NCI-H2081 treated with DMSO at 0.1 percent for 48 hours (cell line): ENCODE measurements at places on chromosomes 7 and 10.

GRCh38 chr7:135166338-135166990 is 4.0 kb downstream of the CYREN start:
- no peak for DNase-seq

DNA sequence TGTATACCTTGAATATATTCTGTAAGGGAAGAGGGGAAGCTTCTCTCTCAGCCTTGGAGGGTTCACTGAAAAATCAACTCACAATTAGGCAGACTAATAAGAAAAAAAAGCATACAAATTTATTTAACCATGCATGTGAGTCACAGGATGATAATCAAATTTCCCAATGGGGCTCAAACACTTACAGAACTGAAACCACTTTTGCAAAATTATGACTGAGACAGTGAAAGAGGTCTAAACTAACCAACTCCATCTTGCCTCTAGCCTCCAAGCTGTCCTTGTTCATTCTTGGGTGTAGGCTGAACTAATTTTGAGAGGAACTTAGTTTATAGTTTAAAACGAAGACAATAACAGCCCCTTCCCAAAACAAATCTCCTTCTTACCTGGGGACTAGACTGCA is 618.3 kb upstream of the AUTS2 start:
- DNase-seq: no peak

DNA sequence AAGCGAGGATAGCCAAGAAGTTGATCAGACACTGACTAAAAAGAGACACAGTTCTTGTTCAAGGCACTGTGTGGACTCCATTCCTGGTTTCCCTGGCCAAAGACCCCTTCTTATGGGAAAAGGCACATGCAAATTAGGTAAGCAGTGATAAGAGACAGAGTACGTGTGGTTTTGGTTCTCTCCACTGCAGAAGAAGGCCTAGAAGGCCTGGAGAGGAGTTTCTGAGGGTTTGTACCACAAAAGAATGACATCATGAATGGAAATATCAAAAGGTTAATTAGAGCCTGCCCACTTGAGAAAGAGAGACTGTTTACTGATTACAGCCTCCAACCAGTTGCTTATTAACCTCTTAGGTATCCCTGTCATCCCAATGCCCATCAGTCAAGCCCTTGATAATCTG is 137.5 kb downstream of the ZNF365 start:
- no peak for DNase-seq

DNA sequence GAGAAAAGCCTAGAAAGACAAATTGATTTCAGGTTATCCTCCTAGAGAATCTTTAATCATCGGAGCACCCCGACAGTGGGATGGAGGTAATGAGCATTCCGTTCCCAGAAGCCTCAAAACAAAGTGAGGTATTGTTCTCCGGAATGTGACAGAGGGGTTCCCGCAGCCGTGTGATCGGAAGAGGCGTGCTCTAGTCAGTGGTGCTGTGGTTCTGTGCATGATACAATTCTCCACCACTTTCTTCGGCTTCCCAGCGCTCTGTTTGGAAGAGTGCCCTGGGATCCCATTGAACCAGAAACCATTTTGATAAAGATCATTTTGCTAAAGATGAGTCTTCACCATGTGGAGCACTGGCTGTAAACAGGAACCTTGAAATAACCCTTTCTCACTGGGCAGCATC is 434.6 kb downstream of the PAXIP1 start:
- DNase-seq: no peak

GRCh38 chr7:64881461-64882287 is 21.4 kb upstream of the ZNF273 start:
- DNase-seq: no peak

GRCh38 chr7:6399351-6399750 is 48.4 kb downstream of the DAGLB start:
- DNase-seq: no peak

GRCh38 chr10:118841881-118842605 is 87.3 kb upstream of the CACUL1 start:
- no peak for DNase-seq

DNA sequence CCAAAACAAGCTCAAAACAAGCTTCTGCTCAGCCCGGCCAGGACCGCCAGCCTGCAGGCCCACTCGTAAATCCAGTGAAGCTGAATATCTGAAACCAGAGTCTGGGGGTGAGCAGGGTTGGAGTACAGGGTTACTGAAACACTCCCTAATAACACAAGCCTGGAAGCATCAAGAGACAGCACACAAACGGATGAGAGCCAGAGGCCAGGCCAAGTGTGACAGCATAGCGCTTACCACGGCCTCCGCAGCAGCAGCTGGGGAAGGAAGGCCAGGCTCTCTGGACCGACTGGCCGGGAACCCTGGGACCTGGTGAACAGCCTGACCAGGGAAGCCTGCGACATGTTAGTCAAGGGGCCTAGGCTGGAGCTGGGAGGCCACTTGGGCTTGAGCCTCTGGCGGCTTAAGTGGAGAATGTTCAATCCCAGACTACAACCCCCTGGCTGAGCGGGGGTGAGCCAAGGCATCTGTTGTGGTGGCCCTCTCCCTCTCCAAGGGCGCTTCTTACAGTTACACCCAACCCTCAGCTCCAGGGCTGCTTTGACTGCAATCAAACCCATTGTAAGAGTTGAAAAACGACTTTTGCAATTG is 21.7 kb upstream of the RNF32 start:
- DNase-seq: no peak

- DNase-seq: no peak
These were observed 39.4 kb downstream of the ADRB1 start for GRCh38 chr10:114083040-114083439.

DNA sequence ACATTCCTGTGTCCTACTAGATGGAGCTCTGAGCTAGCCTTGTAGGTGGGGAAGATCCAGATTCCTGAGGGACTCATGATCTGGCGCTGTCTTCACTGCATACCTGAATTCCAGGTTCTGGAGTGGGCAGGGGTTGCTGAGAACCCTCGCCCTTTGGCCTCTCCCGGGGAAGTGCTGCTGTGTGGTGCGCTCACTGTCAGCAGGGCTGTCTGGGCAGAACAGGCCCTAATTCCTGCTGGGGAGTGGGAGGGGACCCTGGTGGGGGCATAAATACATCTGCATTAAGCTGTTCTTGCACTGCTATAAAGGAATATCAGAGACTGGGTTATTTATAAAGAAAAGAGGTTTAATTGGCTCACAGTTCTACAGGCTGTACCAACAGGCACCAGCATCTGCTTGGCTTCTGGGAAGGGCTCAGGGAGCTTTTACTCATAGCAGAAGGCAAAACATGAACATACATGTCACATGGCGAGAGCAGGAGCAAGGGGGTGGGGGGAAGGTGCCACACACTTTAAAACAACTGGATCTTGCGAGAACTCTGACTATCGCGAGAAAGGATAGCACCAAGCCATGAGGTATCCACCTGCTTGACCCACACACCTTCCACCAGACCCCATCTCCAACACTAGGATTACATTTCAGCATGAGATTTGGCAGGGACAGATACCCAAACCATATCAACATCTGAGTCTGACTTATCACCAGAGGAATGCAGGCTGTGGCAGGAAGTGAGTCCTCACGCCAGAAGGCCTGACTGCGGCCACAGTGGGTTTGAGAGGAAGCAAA is 115.0 kb downstream of the ADCY1 start:
- no peak for DNase-seq

GRCh38 chr7:135769005-135769802 is 20.6 kb upstream of the FAM180A start:
- DNase-seq: no peak

DNA sequence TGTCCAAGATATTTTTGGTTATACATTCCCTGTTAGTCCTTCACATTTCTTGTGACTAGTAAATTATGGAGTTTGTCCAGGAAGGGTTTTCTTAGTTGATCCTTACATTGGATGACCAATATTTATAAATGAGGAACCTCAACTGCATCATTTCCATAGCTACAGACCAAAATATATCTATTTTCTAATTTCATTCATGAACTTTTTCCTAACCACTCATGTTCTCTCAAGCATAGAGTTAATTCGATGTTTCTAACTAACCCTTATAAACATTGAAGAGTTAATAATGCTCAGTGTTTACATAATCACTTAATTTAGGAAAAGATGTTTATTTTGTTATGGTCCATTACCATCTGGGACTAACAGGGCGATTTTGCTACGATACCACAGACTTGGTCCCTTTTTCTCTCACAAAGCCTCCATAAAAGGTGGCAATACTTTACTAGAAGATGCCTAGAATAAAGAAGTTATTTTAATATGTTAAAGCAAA is 591.0 kb downstream of the MAGI2 start:
- no peak for DNase-seq

GRCh38 chr7:12757443-12757842 is 70.0 kb downstream of the ARL4A start:
- no peak for DNase-seq

GRCh38 chr7:50146692-50147091 is 53.6 kb upstream of the ZPBP start:
- DNase-seq: no peak

GRCh38 chr7:92622685-92623084 is 32.5 kb upstream of the FAM133B start:
- DNase-seq: no peak

DNA sequence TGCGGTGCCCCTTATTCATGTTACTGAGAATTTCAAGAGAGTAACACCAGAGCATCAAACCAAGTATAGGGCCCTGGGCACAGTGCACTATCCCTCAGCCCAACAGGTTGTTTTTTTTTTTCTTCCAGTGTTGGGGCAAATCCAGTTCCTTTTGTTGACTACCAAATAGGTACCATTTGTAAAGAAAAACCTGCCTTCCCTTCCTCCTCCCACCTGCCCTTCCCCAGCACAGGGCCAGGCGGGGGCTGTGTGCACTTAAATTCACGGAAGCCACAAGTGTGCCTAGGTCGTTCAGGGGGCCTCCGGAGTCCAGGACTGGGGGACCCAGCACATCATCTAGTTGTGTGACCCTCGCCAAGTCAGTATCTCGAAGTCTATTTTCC is 595 bp upstream of the SFXN4 start:
- DNase-seq: no peak

DNA sequence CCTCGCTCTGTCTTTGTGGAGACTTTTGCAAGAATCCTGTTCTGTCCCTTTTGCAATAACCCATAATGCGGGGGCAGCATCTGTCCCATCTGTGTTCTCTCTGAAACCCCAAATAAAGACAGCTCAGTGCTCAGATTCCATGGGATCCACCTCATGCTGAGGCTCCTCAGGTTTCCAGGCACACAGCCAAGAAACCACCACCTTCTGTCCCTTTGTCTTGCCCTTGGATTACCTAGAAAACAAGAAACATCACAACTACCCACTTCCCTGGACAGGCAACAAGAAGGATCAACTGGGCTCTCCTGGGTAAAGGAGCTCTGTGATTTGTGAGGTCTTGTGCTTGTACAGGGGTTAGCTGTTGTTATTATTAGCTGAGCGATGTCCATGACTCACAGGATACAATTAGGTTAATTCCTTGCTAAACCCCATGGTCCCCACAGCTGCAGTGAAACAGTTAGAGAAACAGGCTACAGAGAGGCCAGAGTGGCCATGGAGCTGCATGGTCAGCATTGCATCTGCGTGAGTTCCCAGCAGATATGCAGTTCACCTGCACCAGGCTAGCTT is 50.2 kb downstream of the CXCL12 start:
- no peak for DNase-seq

GRCh38 chr10:28873540-28873939 is 196.2 kb downstream of the BAMBI start:
- no peak for DNase-seq

DNA sequence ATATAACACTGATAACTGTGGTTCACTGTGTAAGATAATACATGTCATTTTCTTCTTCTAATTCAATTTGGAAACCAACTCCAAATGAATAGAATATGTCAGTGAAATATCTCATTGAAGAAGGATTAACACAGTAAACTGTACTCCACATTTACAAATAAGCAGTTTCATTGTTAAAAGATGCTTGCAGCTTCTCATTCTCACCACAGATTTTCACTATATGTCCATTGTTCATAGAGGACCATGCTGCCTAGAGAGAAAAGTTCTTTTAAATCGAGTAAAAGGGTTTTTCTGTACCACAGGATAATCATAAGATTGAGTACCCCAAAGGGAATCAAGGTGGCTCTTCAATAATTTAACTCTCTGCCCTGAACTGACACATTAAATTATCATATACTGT is 165.5 kb downstream of the LRRN3 start:
- DNase-seq: no peak

DNA sequence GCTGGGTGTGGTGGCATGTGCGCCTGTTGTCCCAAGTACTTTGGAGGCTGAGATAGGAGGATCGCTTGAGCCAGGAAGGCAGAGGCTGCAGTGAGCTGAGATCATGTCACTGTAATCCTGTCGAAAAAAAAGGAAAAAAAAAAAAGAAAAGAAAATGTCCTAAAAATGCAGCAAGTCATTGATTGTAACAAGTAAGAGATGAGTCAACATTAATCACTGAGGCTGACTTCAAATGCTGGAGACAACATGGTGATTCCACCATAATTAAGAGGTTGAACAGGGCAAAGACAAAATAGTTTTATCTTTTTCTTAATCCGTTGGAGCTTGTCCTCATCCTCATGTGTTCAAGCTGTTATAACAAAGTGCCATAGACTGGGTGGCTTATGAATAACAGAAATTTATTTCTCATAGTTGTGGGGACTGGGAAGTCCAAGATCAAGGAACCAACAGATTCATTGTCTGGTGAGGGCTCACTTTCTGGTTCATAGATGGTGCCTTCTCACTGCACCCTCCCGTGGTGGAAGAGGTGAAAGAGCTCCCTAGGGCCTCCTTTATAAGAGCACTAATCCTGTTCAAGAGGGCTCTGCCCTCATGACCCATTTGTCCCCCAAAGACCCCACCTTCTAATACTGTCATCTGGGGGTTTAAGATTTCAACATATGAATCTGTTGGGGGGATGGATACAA is 60.3 kb downstream of the TBXAS1 start:
- DNase-seq: no peak

- no peak for DNase-seq
These were observed 247.7 kb upstream of the MGMT start for GRCh38 chr10:129219364-129219763.

DNA sequence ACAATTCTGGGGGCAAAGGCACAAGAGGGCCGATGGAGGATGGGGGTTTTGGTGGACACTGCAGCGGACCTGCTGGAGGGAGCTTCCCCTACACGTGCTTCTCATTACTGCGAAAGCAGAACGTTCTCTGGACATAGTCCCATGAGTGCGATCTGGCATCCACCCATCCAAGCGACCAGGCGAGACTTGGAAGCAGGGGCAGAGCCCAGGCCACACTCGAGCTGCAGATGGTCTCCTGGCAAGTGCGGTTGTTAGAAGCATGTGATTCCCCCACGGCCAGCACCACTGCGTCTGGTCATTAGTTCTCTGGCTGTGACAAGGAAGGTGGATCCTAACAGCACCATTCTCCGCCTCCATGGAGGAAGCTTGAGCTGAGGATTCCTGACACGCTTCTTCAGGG is 118.4 kb upstream of the TCERG1L start:
- no peak for DNase-seq

DNA sequence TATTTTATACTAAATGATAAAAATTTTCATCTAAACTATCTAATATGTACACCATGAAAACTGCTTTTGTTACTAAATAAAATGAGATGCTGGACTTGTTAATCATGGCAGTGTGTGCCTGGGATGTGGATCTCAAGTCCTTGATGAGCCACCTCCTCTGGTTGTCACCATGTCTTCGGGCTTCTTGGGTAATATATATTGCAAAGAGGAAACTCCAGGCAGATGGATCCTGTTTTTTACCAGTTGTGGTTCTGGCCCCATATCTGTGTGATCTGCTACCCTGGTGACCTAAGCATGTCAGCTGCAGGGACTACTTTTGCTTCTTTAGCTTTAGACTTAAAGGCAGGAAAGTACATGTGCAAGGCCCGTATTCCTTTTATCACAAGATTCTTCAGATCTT is 46.2 kb downstream of the TMEM60 start:
- DNase-seq: no peak
